ENCODE measurements at places on chromosomes 2 and 18.

DNA sequence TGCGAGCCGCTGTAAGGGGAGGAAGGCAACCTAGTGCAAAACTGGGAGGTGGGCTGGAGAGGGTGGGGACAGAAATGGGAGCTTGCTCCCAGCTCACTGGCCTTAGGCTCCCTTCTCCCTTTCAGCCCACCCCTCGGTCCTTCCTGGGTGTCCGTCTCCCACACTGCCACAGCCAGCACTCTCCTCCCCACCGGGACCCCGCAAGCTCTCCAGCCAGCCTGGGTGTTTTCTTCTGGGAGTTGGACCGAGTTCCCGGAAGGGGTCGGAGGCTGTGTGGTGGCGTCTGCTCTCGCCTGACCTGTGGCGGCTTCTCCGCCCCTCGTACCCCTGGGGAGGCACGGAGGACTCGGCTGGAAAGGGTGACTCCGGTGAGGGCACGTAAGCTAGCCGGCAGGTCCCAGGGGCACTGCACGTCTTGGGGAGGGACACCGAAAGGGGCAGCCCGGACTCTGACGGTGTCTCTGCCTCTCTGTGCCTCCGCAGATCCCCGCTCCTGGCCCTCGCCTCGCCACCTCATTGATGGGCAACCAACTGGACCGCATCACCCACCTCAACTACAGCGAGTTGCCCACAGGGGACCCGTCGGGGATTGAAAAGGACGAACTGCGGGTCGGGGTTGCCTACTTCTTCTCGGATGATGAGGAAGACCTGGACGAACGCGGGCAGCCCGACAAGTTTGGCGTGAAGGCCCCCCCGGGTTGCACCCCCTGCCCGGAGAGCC, 1.1 kb downstream of the LRATD1 start:
- no peak for DNase-seq

DNA sequence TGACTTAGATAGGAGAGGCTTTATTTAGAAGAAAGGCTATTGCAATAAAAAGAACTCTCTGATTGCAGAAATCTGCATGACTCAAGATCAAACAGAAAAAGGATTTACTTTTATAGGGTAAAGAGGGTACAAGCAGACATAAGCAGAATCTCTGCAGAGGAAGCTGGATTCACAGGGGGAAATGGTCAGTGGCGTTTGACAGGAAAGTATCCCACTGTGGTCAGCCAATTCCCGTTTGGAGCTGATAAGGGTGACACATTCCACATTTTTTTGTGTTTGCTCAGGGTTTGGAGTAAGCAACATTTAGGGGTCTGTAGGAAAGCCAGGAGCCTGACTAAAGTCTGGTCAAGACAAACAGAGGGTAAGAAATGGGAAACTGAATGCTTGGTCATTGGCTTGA, 23.9 kb upstream of the SCYGR5 start:
- DNase-seq: no peak

- no peak for DNase-seq
Observed at GRCh38 chr2:42298132-42298531, 62.9 kb downstream of the COX7A2L start.

DNA sequence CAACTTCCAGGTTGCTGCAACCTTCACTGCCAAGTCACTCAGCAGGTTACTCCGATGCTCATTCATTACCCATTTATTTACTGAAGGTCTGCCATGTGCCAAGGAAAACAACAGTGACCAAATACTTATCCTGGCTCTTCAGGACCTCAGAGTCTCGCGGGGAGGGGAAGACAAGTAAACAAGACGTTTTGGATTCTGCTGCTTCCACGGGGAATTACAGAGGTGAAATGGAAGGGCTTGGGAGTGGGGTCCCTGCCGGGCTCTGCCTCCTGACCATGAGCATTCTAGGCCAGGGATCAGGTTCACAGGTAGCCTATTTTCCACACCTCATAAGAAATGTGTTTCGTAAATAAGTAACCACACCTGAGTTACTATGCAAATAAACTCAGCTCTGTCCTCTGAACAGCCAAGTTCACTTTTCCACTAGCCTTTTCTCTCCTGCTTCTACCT, 68.1 kb downstream of the CLHC1 start:
- DNase-seq: no peak

- DNase-seq: no peak
Observed at GRCh38 chr2:172967036-172967982, 108.3 kb upstream of the MAP3K20 start.

- DNase-seq: no peak
Observed at GRCh38 chr2:236535024-236535423, 34.6 kb upstream of the ACKR3 start.

DNA sequence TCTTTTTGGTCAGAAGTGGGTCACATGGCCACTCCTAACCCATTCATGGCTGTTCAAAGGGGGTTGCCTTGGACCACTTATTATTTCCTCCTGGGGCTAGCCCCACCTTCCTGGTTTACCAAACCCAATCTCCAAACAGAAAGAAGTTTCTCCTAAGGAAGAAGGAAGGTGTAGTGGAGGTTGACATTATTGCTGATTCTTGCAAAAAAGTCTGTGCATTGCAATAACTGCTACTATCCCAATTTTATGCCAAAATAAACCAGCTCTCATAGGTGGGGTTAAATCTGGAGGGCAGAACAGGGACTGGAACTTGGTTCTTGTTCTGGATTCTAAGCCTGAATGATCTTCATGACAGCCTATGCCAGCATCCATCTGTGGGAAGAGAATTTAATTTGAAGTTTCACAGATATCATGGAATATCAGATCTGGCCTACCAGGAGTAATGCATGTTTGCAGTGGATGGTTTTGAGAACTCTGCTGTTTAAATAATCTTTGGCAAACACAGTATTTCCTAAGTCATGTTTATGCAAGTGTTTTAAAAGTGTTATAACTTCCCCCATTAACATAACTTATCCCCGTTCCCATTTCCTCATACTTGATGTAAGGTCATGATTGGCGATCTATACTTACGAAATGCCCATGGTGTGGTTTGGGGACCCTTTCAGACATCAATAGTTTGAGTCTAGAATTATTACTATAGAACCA, 11.9 kb downstream of the ANXA4 start:
- DNase-seq: no peak

GRCh38 chr2:160687629-160688028, 194.0 kb upstream of the RBMS1 start:
- no peak for DNase-seq

DNA sequence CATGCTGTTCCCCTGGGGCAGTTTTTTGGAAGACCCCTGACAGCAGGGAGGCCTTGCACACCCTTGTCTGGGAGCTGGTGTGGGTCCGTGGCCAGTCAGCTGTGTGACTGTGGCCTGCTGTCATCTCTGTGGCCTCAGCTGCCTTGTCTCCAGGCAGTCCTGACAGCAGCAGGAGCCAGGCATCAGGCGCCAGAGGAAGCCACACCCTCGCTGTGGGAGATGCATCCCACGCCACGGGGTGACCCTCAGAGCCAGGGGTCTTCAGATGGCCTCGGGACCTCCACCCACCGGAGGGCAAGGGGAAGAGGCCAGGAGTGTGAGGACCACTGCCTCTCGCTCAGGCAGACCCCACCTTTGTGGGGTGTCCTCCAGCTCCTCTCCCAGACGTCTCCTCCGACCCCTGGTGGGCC, 5.0 kb downstream of the BOK start:
- no peak for DNase-seq

DNA sequence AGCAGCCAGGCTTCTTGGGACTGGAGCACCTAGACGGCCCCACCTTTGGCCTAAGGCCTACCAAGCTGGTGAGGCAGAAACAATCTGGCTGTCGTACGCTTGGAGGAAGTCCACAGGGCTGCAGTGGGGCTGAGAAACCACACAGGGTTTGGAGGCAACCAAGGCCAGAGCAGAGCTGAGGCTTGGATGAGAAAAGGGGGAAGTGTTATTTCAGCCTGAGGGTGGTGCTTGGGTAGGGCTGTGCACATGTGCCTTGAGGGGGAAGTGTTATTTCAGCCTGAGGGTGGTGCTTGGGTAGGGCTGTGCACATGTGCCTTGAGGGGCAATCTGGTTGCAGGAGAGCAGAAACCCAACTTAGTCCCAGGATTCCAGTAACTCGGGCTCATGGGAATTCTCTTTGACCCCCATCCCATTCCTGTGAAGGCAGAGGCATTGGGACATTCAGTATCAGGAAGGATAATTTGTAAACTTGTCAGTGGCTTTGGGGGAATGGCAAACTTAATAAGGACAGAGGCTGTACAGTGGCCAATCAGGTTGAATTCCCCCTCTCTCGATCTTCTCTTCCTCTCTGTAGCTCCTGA, 971 bp upstream of the FBXO41 start:
- no peak for DNase-seq

GRCh38 chr18:28657961-28658360, 481.0 kb upstream of the CDH2 start:
- no peak for DNase-seq

DNA sequence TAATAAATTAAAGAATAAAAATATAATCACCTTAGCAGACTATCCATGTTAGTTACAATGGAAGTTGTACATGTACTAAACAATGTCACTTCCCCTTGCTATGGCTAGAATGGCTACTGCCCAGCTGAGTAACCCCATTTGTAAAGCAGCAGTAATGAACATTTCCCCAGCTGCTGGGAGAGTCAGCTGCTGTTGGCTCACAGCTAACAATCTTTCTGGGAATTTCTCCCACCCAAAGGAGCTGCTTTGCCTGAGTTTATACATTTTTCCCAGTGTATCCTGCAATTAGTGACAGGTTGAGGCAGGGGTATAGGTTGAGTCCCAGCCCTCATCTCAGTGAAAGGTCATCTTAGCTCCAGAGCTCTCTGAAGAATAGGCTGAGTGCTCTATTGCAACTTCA, 665.6 kb upstream of the KLHL29 start:
- no peak for DNase-seq

- no peak for DNase-seq
Observed at GRCh38 chr2:231312066-231312465, 83.4 kb upstream of the B3GNT7 start.

Measured in activated gamma-delta T cell treated with anti-CD3 and anti-CD28 coated beads, Interleukin-2, amount 50 U/mL, for 16 hours (primary cell).